Uterus (tissue), 4 donors: ENCODE measurements at places on chromosomes 3 and 15. TPM values are rescaled to one million over a fixed set of nuclear protein-coding genes. Genes with fewer than 3 reads are reported as not detected.

DNA sequence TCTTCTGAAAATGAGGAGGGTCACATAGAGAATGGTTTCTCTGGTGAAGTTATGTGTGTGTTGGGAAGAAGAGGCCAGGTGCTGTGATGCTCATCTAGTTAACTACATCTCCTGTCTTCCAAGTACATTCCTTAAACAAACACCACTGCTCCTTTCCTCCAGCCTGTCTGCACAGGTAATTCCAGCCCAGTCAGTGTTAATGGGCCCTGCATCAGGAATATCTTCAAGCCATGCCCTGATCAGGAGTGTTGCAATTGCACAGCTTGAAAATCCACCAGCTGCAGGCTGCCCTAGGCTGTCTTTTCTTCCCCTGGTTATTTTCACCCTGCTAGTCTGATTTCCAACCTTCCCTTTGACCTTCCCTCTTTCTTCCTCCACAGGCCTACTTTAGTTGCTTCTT, 41.9 kb upstream of the LMOD3 start:
- no peaks in the 10 kb centered on the region for H3K27me3 ChIP-seq
- no peak for DNase-seq
- H3K4me3 ChIP-seq = no peak overlapping the region
- H3K4me1 ChIP-seq = no peaks in the 10 kb centered on the region

DNA sequence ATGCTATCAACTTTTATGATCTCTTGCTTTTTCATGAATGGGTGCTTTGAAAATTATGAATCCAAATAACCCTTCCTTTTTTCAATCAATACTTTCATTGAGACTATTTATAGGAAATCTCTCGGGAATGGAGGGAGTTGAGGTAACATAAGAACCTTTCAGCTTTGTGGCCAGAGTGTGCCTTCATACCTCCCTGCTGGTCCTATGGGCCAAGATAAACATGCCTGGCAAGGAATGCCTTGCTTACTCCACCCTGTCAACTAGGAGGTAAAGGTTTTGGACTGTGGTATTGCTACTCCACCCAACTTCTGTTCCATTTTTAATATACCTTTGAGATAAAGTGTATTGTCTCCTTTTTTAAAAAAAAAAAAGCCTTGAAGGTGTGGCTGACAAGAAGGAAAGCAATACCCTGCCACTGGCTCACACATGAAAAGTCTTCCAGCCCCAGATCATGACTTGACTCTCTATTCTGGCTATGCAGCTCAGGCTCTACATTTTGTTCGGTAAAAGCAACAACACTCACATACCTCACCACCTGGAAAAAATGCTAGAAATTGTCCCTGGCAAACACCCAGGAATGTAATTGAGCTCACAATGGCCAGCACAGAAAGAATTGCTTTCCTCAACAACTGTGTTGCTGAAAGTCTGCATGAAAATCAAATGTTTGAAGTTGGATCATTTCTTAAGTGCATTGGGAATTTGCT, 35.8 kb downstream of the COL8A1 start:
- H3K27me3 ChIP-seq = no peaks in the 10 kb centered on the region
- no peak overlapping the region for H3K27ac ChIP-seq
- no peaks in the 10 kb centered on the region for H3K36me3 ChIP-seq
- DNase-seq = no peak
- no peaks in the 10 kb centered on the region for H3K4me1 ChIP-seq

DNA sequence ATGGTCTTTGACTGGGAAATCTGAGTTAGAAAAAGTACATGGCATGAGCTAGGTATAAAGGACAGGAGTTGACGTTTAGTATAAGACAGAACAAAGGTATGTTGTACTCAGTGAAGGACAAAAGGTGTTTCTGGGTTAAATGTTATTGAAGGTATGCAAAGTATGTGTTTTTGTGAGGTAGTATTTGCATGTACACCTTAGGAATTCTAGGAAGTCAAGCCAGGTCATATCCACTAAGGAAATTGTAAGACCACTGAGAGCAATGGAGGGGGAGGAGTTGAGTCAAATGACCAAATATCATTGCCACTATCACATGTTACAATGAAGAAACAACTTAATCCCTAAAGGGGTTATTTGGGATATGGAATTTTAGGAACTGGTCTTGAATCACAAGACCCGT, 24.4 kb upstream of the TGFBR2 start:
- no peak overlapping the region for H3K27ac ChIP-seq
- H3K36me3 ChIP-seq = no peaks in the 10 kb centered on the region
- no peaks in the 10 kb centered on the region for H3K4me1 ChIP-seq
- H3K27me3 ChIP-seq = no peaks in the 10 kb centered on the region
- H3K4me3 ChIP-seq = no peak overlapping the region

DNA sequence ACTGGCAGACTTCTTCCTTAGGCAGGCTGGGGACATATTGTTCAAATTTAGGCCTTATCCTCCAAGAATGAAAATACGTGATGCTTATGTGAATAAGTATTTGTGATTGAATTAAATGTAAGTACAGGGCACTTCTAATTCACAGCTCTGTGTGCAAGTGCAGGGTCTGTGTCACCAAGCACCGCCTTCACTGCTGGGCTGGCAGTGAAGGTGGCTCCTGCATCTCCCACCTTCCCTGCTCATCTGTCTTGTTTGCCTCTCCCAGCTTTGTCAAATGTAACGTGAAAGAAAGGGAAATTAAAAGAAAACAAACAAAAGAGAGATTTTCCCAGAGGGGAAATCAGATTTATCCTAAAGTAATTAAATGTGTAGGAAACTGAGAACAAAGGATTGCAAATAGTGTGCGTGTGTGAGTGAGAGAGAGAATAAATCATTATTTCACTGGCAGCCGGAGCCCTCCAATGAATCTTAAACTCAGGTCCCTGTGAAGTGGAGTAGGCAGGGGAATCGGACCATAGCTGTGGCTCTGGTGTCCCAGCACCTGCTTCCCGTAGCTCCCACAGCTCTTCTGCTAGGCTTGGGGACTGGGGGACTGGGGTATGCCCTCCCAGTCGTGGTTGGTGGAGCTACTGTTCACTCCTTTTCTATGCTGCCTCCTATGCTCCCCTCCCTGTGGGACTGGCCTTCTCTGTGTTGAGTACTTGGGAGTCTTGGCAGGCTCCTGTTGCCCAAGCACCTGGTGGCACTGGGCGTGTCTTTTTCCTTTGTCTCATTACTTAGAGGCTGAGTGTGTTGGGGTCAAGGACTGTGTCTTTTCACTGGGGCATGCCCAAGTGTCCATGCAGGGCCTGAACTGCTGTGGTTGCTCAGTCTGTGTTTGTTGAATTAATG, 222.2 kb downstream of the EPHB1 start:
- H3K27me3 ChIP-seq = no peaks in the 10 kb centered on the region
- no peak overlapping the region for H3K27ac ChIP-seq
- DNase-seq = no peak
- no peaks in the 10 kb centered on the region for H3K4me1 ChIP-seq

TRAT1 gene
- 0.35 TPM for total RNA-seq

SEMA3B gene
- total RNA-seq = 24.1 TPM

CKMT1A gene
- total RNA-seq = not detected

IL20RB gene
- total RNA-seq = not detected
